Kidney glomerular epithelial cell (primary cell): ENCODE measurements at places on chromosomes 3 and 15.

GRCh38 chr3:9151240-9151639 is 98.2 kb downstream of the SRGAP3 start:
- DNase-seq: no peak

DNA sequence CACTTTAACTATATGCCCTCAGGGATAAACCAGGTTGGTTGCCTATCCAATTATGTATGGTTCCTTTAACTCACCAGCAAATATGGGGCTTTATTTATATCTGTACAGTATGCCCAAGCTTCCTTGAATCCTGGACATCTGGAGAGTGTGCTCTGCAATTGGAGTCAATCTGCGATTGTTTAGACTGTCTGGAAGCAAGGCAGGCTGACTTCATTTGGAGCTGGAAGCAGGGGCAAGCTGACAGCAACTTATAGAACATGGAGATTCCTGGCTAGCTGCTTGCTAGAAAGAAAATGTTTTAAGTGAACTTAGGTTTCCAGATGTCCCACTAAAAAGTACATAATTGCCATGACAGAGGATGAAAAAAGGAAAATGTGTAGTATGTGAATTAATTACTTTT is 63.7 kb upstream of the TPRG1 start:
- no peak for DNase-seq

- DNase-seq: no peak
Observed at GRCh38 chr3:127761441-127761801, 60.9 kb downstream of the MGLL start.

DNA sequence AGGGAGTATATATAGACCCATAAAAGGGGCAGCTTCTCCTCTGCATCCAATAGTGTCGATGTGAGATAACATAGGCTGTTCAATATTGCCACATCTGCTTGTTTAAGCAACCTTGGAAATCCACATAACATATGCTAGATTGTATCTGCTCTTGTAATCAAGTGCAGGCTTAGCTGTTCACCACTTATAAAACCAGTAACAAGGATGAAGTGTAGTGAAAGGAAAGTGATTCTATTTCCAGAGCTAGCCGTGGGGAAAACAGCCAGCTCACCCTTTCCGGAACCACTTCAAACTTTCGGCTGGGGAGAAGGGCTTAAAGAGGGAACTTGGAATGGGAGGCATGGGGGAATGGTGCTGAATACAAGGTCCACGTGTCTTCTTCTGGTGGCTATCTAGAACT is 204.0 kb downstream of the TAFA4 start:
- no peak for DNase-seq

DNA sequence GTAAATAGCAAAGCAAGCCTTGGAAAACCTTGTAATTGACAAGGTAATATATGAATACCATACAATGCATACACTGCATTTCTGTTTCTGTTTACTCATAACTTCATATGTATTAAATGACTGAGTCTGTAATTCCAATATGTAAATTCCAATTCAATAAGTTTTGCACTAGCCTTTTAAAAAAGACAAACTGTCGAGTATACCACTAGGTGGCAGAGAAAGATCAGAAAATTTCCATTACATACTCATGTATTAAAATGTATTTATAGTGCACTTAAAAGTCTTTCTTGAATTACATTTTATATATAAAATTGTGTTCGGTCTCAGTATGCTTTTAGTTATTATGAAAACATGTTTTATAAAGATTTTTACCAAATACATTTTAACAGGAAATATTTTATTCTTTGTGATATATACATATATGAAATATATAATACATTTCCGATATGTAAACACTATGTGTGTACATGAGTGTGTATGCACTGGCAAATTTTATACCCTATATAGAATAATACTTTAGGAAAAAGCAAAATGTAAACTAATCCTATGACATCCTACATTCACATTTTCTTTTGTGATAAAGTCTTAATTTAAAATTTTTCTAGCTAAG is 216.8 kb downstream of the VGLL3 start:
- DNase-seq: no peak

DNA sequence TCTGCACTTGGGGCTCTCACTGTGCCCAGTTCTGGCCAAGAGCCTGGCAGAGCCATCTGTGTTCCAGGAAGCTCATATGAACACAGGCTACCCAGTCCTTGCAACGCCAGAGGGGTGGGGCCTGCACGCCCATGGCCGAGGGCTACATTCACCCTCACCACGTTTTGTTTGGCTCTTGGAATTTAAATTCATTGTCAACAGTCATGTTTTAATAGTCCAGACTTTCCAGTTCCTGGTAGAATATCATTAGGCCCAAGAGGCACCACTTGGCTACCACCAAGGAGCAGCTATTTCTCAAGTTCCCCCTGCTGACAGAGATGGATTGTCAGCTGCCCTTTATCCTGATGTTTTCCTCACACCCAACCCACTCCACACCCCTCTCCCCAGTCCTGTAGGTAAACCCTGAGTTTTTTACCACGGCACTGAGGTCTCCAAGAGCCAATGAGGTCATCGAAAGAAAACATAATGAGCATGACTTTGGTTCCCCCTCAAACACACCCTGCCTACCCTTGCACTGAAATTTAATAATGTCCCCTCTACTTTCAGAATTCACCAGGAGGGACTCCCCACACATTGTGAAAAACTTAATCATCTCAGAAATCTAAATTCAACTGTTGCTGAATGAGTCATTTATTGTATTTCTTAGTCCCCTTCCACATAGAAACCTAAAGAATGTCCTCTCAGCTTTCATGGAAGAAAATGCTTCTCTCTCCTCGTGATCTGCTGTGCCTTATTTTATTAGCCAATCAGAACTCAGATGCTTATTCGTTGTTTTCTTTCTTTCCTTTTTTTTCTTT is 125.1 kb downstream of the SHQ1 start:
- peak; percentile 27 for DNase-seq

DNA sequence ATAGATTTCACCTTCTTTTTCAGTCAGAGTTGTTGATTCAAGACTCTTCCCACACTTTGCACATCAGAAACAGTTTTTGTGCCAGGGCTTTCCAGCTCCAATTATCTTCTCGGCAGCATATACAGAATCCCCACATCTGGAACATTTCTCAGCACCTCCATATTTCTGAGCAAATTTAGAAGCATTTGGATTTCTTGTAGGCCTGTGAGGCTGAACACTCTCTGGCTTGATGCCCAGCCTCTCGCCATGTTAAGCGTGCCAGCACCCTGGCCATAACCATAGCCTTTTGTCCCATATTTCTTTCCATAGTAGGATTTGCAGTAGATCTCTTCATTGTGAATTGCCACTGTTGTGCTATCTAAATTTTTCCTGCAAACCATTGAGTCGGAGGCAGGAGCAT is 28.3 kb downstream of the CD80 start:
- no peak for DNase-seq

- DNase-seq: peak; percentile 90
Observed at GRCh38 chr3:129211772-129212171, 28.1 kb upstream of the CNBP start.

- DNase-seq: peak; percentile 44
Observed at GRCh38 chr3:102181175-102181920, 253.5 kb upstream of the ZPLD1 start.

GRCh38 chr3:155843569-155843968 is 10.7 kb downstream of the SLC33A1 start:
- no peak for DNase-seq

GRCh38 chr15:92924216-92924615 is 24.1 kb downstream of the CHD2 start:
- no peak for DNase-seq

DNA sequence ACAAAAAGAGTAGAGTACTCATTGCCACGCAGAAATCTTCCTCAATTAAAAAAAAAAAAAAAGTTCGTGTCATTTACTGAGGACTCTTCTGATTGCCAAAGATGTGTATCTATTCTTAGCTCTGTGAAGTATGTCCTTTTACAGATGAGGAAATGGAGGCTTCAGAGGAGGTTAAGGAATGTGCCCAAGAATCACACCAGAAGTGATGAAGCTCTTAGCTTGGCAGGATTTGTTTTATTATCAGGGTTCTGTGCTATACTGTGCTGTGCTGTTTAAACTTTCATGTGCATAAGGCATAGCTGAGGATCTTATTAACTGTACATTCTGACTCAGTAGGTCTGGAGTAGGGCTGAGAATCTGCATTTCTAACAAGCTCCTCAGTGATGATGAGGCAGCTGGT is 665.2 kb upstream of the ADAMTS9 start:
- DNase-seq: no peak

GRCh38 chr15:44861917-44862316 is 94.6 kb upstream of the TERB2 start:
- no peak for DNase-seq

DNA sequence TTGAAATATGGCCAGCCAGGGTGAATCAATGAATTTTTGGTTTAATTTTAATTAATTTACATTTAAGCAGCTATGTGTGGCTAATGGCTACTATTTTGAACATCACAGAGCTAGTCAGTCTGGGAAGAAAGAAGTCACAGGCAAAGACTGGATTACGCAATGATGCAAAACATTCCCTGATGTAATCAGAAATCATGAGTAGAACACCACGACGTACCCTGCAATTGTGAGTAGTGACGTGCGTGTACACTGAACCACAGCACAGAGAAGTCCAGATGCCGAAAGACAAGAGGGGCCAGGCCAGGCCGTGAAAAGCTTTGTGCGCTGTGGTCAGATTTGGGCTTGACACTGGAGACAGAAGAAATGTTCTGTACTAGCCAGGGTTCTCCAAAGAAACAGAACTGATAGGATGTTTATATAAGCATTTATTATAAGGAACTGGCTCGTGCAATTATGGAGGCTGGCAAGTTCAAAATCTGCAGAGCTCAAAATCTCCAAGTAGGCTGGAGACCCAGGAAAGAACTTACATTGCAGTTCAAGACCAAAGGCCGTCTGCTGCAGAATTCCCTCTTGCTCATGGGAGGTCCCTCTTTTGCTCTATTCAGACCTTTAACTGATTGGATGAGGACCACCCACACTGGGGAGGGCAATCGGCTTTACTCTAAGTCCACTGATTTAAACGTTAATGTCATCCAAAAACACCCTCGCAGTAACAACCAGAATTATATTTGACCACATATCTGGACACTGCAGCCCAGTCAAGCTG is 44.6 kb downstream of the SH3BP5 start:
- DNase-seq: no peak

DNA sequence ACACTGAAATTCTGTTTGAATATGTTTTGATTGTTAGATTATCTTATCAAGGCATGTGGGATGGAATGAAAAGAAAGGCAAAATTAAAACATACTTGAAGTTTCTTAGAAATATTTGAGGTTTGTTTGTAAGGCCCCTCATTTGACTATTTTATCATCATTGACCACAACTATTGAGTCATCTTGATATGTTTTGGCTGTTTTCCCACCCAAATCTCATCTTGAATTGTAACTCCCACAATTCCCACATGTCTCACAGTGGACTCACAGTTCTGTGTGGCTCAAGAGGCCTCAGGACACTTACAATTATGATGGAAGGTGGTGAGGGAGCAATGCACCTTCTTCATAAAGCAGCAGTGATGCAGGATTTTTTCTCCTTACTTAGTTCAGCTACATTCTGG is 917.1 kb downstream of the PLOD2 start:
- DNase-seq: peak; percentile 83
